Stimulated activated CD8-positive, alpha-beta memory T cell treated with anti-CD3 and anti-CD28 coated beads, Interleukin-2, amount 100 ng/mL, for 1 hour (primary cell): ENCODE measurements at places on chromosomes 3 and 15.

- no peak for DNase-seq
Measured at GRCh38 chr3:67662733-67663132, 8.3 kb upstream of the SUCLG2 start.

DNA sequence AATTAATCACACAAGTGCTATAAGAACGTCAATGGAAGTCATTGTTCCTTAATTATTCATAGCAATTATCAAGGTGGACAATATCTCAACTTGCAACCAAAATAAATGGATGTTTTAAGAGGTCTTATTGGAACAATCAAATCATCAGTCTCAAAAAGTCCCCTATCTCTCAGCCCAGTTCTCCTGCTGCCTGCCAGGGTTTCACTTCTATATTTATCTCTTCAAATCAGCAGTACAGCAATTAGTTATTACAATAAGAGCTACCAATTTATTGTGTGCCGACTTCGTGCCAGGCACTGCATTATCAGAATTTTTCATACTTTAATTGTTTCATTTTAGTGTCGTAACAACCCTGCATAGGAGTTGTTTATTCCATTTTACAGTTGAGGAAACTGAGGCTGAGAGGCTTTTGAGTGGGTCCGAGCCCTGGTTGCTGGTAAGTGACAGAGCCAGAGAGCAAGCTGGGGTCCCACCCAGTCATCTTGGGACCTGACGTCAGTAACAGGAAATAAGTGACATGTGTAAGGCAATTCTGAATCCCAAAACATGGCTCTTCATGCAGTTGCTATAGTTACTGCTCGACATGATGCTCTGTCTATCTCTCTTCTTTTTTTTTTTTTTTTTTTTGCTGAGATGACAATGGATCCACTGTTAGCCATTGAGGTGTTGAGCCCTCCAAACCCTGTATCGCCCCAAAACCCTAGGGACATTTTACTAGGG is 8.8 kb upstream of the KCTD6 start:
- DNase-seq = no peak

DNA sequence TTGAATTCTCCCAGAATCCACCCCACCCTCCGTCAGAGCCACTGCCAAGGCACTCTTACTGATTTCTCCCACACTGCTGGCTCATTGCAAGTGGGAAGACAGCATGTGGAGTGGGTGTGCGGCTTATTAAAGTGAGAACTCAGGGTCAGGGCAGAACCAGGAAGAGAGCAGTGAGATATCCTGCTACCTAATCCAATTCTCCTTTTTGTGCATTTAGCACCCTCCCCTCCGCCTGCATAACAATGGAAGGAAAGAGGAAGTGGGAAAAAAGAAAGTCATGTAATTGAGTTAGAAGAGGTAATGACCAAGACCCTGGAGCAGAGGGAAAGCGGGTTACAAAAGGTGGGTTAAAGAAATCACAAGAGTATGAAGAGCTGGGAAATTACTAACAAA is 27.8 kb upstream of the PIK3CB start:
- no peak for DNase-seq

DNA sequence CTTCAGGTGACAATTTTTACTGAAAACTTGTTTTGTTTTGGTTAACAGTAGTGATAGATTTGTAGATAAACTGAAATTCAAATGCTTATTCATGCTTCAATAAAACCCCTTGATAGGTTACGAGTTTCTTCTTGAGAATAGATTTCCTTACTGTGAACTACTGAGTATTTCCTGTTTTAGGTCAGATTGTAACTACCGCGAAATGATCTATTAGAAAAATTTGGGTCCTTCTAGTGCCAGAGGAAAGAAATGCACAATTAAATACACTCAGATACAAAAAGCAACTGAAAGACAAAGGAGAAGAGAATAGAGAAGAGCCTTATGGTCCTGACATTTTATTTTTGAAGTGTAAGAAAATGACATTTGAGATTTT is 251.7 kb upstream of the TBL1XR1 start:
- DNase-seq = no peak

- DNase-seq = no peak
Measured at GRCh38 chr3:5888851-5889250, 701.3 kb downstream of the EDEM1 start.

GRCh38 chr15:29668120-29668602 is 154.1 kb downstream of the TJP1 start:
- DNase-seq = no peak

- DNase-seq = no peak
Measured at GRCh38 chr3:107488942-107489341, 33.8 kb upstream of the BBX start.

DNA sequence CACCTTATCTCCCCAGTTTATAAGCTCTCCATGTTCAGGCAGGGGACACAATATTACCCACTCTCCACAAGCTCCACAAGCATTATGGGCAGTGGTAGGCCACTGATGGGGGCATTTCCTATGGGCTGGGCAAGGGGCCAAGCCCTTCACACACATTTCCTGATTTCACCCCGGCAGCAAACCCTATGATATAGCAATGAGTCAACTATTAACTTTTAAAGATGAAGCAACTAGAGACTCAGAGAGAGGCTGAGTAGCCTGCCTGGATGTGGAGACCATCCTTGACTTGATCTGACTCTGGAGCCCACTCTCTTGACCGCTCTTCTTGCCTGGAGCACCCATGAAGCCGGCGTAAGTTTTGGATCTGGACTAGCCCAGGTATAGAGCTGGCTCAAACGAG is 27.4 kb downstream of the FOXL2NB start:
- DNase-seq = no peak

DNA sequence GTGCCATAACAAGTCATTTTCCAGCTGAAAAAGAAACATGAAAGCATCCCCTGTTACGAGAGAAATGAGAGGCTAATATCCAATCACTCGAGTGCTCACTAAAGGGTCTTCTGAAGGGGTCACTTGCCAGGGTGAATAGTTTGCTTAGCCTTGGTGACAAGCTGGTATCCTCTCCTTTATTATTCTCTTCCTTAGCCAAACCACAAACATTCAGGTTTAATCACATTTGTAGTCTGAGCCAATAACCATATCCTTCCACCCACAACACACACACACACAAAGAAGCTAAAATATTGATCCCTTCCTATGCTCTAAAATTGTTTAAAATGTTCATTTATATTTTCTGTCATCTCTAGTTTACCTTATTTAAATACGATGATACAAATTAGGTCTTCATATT is 240.5 kb upstream of the TMCO5A start:
- DNase-seq = no peak

- DNase-seq = no peak
Measured at GRCh38 chr15:41640985-41641384, 19.2 kb upstream of the MGA start.

- no peak for DNase-seq
Measured at GRCh38 chr3:195083659-195084058, 187.3 kb downstream of the XXYLT1 start.

DNA sequence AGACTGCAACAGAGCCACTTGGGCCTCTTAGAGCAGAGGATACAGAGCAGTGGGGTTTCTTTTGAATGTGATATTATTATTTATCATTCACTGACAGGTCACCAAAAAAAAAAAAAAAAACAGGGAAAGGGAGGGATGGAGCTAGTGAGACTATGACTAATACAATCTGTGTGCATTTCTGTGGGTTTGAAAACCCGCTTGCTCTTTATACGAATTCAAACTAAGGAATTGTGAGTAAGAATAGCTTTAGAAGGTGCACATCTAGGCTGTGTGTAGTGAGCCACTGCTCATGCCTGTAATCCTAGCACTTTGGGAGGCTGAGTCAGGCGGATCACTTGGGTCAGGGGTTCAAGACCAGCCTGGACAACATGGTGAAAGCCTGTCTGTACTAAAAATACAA is 186.6 kb upstream of the MANF start:
- no peak for DNase-seq

- no peak for DNase-seq
Measured at GRCh38 chr3:10770981-10771380, 45.0 kb upstream of the SLC6A11 start.

- DNase-seq = no peak
Measured at GRCh38 chr3:142226474-142226873, 1.1 kb upstream of the GK5 start.

GRCh38 chr3:15223685-15224572 is 17.9 kb downstream of the CAPN7 start:
- no peak for DNase-seq

- no peak for DNase-seq
Measured at GRCh38 chr3:25849641-25850385, 59.9 kb downstream of the OXSM start.

DNA sequence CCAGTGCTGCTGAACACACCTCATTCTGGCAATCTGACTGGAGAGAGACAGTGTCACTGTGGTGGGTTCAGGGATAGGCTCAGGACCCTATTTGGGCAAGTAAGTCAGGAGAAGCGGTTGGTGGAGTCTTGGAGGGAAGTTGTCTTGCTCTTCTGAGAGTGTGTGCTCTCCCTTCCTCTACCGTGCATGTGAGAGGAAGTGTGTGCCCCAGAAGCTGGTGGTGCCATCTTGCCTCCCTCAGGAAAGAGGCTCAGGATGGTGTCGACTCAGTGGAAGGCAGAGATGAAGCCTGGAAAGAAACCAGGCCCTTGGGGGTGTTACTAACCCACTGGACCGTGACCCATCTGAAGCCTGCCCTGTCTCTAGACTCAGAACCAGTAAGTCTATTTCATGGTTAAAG is 6.8 kb upstream of the RARRES1 start:
- no peak for DNase-seq

DNA sequence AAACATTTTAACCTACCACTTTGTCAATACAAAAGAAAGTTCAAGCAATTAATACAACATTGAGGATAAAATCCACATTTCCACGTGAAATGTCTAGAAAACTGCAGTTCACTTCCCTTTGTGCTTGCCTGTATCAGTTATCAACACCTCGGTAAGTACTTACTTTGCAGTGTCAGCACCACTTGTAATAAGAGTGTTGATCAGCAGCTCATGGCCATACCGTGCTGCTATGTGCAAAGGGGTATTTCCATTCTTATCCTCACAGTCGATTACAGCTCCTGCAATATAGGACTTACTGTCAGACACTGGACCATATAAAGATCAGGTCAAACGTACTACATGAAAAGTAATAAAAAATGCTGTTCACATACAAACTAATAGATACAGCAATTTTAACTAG is 84.4 kb downstream of the ANKRD28 start:
- no peak for DNase-seq

DNA sequence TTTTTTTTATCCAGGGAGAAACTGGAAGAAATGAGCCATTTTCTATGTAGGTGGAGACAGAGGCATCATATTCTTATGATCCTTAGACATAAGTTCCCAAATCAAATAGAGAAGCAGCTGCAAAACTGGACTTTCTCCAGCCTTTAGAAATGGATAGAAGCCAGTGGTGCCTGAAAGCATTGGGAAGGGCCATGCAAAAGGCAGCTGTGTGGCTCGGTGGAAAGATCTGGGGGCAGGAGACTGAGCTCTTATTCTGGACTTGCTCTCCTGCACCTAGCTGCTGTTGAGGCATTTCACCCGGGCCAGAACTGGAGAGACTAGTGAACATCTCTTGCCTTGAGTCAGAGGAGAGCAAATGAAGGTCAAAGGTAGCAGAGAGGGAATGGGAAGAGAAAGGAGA is 73.1 kb downstream of the TFG start:
- no peak for DNase-seq

DNA sequence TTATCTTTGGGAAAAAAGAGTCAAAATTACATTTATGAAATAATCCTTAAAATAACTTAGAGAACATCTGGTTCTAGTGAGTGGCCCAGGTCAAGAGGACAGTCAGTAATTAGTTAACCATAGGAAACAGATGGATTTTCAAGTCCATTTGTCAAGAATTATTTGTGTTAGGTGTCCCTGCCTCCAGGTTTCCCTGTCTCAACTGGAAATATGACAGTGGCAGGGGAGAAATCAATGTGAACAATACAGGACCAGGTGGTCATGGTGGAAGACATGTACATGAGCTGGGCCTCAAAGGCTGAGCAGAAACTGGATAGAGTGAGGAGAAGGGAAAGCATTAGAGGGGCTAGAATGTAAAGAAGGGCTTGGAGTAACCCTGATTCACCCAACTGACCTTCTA is 372.6 kb downstream of the VPS13C start:
- DNase-seq = no peak

DNA sequence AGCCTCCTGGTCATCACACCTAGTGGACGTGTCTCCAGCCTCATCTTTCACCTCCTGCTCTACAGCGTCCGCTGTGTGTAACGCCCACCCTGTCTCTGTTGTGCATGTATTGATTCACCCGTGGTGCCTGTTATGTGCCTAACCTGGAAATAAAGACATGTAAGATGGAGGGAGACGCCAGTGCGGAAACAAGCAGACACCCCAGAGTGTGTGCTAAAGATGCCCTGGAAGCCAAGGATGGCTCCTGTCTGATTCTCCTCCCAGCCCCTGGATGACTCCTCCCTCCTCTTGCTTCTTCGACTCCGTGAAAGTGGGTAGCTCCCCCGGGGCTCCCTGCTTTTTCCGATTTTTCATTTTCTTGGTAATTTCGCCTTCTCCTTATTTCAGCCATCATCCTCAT is 241.8 kb downstream of the ADAMTS17 start:
- no peak for DNase-seq

- no peak for DNase-seq
Measured at GRCh38 chr3:12423918-12424630, 60.2 kb upstream of the TSEN2 start.

DNA sequence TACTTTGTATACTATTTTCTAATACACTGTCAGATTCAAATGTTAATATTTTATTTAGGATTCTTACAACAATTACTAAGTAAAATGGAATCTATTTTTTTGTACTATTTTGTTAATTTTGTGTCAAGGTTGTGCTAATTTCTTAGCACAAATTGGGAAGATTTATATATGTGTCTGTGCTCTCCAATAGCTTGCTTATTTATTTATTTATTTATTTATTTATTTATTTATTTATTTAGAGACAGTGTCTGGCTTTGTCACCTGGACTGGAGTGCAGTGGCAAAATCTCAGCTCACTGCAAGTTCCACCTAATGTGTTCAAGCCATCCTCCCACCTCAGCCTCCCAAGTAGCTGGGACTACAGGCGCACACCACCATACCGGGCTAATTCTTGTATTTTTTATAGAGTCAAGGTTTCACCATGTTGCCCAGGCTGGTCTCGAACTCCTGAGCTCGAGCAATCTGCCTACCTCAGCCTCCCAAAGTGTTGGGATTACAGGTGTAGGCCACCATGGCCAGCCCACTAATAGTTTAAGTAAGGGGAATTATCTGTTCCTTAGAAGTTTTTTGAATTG is 34.6 kb downstream of the CTXND1 start:
- no peak for DNase-seq
